ENCODE measurements at places on chromosomes 4 and X.

GRCh38 chr4:24912252-24913118 lies at the start of gene CCDC149:
Gene CCDC149, minus strand, starts transcription at chr4:24913042. Its CDS starts 178 bp downstream, at chr4:24912864.
- peak; percentile 79 for DNase-seq

DNA sequence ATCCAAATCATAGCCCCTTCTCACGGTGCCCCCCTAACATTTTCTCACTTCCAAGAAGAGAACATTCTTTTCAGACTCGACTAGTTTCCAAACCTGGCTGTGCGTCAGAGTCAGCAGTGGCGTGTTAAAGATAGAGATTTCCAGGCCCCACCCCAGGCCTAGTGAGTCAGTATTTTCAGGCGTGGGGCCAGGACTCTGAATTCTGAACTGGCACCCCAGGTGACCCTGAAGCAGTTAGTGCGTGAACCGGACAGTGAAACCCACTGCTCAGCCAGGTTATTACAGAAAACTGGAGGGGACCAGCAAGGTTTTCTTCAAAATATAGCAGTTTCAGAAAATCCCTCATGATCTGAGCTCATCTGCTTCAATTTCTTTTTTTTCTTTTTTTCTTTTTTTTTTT lies 35.0 kb upstream of the BCOR start:
- DNase-seq = no peak

GRCh38 chr4:155304375-155304774 lies 72.4 kb downstream of the MAP9 start:
- DNase-seq = no peak

GRCh38 chrX:2500091-2500802 lies 529 bp downstream of the DHRSX start:
- no peak for DNase-seq

DNA sequence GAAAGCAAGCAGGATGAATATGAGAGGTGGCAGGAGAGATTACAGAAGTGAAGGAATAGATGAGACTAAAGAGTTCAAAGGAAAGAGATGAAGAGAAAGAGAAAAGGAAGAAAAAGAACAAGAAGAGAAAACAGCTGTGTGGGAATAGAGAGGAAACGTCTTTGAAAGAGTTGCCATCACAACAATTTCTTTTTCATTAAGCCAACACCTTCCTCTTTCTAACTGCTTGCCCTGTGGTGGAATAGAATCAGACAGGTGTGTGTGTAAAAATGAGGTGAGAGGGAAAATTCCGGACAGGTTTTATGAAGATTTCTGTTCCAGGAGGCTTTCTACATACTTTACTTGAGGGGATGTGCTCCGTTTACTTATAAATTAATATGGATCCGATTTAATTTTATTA lies 28.8 kb downstream of the DTHD1 start:
- DNase-seq = no peak

GRCh38 chrX:103845165-103845653 lies 13.2 kb upstream of the RAB9B start:
- no peak for DNase-seq

DNA sequence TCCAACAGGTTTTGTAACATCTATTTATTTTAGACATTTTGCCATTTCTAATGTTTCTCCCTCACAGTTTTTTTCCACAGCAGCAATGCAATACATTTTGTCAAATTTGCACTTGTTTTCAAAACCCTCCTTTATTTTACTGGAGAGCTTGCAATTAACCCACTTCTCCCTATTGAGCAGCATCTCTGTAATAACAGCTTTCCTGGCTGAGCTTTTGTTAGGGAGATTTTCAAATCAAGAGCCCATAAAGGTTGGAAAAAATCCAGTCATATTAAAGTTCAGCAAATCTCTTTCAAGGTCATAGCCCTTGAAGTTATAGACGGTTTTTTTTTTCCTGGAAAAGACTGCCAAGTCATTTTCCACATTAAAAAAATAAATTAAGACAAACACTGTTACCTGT lies 450.6 kb upstream of the TENM3 start:
- no peak for DNase-seq

GRCh38 chrX:16953606-16954211 lies 7.3 kb downstream of the REPS2 start:
- DNase-seq = no peak

GRCh38 chrX:50161127-50161526 lies 39.7 kb downstream of the AKAP4 start:
- no peak for DNase-seq

GRCh38 chr4:174154215-174154854 lies 129.1 kb downstream of the FBXO8 start:
- no peak for DNase-seq

DNA sequence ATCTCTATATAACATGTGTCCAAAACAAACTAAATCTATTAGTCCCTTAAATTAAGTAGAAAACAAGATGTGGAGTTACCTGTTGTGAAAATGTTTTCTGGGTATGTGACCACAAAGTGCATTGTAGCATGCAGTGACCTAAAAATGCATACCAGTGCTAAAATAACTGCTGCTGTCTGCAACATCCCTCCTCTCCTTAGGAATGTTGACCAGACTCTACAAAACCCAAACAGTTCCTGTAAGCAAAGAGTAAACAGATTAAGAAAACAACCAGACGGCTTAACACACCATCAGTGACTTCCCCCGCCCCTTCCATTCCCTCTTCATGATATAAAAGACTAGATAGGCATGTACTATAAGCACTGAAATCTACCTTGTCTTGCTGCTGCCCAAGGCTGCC lies 15.8 kb upstream of the RAB33B start:
- no peak for DNase-seq

GRCh38 chrX:40392599-40392998 lies 188.2 kb upstream of the ATP6AP2 start:
- no peak for DNase-seq

DNA sequence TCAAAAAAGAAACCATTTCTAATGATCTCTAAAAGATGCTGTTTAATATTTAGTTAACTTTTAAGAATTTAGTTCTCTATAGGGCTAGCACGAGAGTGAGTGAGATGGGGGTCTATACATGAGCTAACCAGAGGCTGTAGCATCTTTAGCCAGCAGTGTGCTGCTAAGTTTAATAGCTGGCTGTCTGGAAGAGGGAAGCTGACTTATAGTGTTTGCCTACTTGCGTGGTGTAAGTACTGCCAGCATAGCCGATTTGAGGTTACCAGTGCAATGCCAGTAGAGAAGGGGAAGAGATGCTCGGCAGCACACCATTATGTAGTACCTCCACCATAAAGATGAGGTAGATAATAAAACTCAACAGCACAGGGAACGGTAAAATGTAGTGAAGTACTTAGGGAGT lies 47.1 kb upstream of the TMEM131L start:
- no peak for DNase-seq

DNA sequence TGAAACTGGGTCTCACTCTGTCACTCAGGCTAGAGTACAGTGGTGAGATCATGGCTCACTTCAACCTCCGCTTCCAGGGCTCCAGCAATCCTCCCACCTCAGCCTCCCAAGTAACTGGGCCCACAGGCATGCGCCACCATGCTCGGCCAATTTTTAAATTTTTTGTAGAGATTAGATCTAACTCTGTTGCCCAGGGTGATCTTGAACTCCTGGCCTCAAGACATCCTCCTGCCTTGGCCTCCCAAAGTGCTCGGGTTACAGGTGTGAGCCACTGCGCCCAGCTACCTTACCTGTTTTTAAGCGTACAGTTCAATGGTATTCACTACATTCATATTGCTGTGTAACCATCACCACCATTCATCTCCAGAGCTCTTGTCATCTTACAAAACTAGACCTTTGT lies 41.5 kb downstream of the ING2 start:
- no peak for DNase-seq

GRCh38 chrX:44828008-44828605 lies 15.7 kb upstream of the DUSP21 start:
- DNase-seq = no peak

- DNase-seq = no peak
Measured at GRCh38 chrX:135315864-135316263, 6.6 kb downstream of the ETDC start.

DNA sequence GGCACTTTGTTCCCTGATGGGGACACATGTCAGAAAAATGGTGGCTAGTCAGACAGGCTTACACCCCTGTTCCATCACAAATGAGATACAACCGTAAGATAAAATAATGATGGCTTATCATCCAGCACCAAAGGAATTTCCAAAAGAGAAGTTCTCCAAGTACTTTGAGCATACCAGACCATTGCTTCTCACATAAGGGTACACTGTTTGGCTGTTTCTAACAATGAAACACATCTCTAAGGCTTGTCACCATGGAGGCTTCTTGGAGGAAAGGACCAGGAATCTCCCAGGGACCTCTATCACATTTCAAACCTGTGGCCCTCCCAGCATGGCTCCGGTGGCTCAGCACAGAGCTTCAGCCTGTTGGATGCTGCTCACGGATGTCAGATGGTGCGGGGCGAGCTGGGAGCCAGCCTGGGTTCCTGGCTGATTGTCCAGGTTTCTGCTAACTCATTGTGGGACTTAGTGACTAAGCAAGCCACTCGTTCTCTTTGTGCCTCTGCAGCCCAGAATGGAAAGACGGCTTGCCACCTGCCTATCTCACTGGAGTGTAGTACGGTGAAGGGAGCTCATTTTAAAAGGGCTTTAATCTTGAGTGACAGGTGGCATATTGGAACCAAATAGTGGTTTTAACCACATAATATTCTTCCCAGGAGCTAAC lies 54.5 kb downstream of the FHDC1 start:
- peak; percentile 7 for DNase-seq

GRCh38 chrX:46204721-46205422 lies 340.3 kb downstream of the ZNF674 start:
- DNase-seq = no peak

GRCh38 chr4:11297201-11297600 lies 131.5 kb downstream of the HS3ST1 start:
- no peak for DNase-seq

DNA sequence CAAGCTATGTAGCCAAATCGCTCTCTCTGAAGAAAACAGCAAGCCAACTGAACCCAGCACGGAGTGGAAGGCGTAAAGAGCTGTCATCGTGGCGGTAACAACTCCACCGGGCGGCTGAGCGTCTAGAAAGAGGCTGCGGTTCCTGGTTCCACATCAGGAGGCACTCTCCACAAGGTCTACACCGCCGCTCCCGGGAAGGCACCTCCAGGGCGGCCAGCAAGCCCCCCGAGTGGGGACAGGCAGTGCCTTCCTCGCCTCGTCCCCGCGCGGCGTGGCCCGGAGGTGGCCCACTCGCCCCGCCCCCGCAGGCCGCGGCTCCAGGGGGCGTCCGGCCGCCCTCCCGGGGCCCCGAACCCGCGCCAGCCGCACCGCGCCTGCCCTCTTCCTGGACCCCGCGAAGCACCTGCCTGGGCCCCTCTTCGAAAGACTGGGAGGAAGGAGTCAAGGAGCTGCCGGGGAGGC lies 755 bp downstream of the KLHL8 start:
- no peak for DNase-seq

GRCh38 chrX:26653050-26653449 lies 437.1 kb downstream of the MAGEB5 start:
- DNase-seq = no peak

- peak; percentile 34 for DNase-seq
Measured at GRCh38 chr4:58138786-58139668, 1028.8 kb upstream of the IGFBP7 start.

- no peak for DNase-seq
Measured at GRCh38 chr4:72063726-72064125, 31.9 kb downstream of the NPFFR2 start.

GRCh38 chr4:156195914-156196313 lies 242.2 kb upstream of the CTSO start:
- no peak for DNase-seq

DNA sequence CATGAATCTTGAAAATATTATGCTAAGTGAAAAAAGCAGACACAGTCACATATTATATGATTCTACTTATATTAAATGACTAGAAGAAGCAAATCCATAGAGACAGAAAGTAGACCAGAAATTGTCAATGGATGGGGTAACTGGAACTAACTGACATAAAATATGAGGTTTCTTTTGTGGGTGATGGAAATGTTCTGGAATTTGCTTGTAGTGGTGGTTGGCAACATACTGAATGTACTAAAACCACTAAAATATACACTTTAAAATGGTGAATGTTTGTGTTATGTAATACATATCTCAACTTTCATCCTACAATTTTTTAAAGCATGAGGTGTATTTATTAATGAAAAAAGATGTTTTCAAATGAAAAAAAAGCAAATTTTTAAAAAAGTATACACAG lies 14.7 kb downstream of the CNOT6L start:
- DNase-seq = no peak

DNA sequence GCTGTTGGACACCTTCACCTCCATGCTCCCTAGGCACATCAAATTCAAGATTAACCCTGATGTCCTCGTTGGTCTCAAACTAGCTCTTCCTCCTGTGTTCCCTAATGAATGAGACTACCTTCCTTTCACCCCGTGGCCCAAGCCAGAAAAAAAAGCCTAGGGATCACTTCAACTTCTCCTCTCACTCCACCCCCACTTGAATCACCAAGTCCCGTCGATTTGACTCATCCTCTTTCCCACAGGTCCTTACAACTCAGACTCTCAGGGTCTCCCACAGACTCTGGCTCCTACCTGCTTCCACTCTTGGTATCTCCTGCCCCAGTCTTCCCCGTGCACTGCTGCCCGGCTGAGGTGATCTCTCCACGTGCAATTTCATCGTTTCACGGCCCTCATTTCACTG lies 8.5 kb downstream of the SLC25A43 start:
- DNase-seq = no peak

GRCh38 chr4:156824451-156825060 lies 147.0 kb downstream of the PDGFC start:
- DNase-seq = no peak

GRCh38 chrX:1239681-1240142 lies 27.3 kb upstream of the CRLF2 start:
- no peak for DNase-seq

DNA sequence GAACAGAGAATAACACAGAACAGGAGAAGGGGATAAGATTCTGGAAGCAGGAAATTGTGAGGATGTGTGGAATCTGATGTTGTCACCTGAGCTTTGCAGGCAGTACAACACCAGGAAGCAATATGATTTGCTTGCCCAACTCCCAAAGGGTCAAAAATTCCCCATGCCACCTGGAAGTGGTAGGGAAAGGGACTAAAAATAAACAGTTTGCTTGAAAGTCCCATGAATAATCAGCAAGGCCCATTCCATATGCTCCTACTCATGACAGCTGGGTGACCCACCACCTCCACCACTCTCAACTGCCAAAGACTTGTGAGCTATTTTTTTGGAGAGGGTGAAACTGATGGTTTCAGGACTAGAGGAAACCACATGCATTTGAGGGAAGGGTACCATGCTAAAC lies 168.4 kb downstream of the KCNIP4 start:
- DNase-seq = peak; percentile 4

DNA sequence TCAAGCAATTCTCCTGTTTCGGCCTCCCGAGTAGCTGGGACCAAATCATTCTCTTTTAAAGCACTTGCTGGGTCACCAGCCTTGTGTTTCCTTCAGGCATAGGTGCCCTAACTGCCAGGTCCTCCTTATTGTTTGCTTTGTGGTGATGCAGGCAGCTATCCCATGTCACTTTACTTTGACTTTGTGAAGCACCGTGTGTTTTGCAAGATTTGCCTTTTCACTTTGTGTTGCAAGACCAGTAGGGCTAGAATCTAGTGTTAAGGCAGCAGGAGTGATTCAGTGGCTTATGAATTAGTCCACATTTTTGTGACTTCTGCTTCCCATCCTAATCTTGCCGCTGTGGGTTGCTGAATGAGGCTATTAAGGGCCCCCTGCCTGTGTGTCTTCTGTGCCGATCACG lies 20.2 kb downstream of the SYAP1 start:
- no peak for DNase-seq

All from NCI-H2171 (cell line).